AG08395 (cell line): ENCODE measurements at places on chromosomes 12 and 14.

DNA sequence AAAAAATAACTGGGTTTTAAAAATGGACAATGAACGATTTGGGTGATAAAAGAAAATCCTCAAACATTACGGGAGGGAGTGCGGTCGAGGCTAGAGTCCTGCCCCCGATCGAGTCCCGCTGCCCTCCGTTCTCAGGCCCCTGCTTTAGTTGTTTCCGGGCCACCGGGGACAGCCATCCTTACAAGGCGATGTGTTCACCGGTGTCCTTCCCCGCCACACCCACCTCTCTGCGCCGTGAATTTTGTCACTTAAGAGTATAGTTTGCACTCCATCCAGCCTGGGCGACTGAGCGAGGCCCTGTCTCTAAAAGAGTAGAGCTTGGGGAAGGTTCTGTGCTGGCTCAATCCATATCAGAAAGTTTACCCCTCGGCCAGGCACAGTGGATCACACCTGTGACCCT lies 2.9 kb downstream of the ULK1 start:
- no peak for DNase-seq

DNA sequence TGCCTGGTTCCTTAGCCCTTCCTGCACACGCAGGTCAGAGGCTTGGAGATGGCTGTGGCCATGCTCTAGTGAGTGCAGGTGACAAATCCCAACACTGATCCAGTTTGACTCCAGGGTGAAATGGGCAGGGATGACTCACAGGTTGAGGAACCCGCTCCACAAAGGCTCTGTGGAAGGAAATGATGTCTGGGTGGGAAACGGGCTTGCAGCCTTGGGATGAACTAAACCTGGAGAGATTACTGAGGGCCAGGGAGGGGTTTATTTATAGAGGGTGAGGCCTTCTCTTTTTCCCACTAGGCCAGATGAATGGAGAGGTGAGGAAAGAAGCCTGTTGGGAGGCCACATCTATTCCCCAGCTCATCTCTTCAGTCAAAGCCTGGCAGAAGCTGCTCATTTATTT lies 29.3 kb upstream of the EMP1 start:
- no peak for DNase-seq

- no peak for DNase-seq
Observed at GRCh38 chr14:82354126-82354525, 820.5 kb upstream of the SEL1L start.

GRCh38 chr12:22543246-22544037 lies 900 bp downstream of the C2CD5 start:
- DNase-seq, result no peak
